ENCODE measurements at places on chromosomes 4 and X.
A peak's percentile ranks its signal among the peaks of the same experiment; 100 is the strongest.

DNA sequence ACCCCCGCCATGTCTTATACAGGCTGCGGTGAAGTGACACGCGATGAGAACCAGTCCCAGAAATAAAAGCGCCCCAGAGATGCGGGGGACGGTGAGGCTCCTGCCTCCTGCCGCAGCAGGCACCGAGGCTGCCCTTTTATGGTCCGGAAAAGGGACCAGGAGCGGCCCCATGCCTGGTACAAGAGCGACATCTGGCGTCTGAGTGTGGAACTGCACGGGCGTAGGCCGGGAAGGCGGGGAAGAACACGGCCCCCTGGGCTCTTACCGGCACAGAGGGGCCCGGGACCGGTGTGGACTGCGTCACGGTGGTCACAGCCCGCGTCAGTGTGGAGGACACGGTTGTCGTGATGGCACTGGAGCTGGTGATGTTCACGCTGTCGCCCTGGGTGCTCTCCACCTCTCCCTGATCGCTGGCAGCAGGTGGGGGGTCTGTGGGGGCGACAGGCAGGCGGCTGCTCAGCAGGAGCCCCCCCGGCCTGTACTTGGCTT lies 8.9 kb upstream of the RENBP start:
- peak; percentile 79 for DNase-seq

DNA sequence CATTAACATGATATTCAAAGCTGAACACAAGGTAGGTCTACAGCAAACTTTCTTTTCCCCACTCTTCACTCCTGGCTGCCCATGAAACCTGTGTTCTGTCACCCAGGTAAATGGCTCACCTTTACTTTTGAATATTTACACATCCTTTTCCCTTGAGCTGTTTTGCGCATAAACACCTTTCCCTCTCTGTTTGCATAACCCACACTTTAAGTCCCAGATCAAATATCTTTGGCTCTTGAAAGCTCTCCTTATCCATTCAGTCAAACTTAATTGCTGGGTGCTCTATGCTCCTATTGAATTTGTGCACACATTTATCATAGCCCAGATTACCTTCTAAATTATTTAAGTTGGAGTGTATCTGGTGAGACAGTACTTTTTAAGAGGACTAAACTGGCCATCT lies 51.7 kb upstream of the ATP8A1 start:
- no peak for DNase-seq

- DNase-seq, result no peak
Observed at GRCh38 chr4:32172086-32172485, 1451.9 kb downstream of the PCDH7 start.

DNA sequence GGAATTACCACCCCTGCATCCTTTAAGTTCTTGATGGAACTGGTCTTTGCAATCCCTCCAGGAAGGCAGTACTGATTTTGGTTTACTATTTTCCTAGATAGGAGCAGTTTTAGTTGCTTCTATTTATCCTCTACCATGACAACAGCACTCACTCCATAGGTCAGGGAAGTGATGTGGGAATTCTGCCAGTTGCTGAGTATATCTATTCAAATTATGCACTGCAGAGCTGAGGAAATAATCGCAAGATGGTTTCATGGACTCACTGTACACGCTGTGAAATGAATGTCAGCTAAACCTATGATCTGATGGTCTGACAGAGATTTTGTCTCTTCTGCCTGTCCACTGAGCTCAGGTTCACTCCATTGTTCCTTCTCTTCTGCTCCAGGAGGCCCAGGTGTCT lies 135.8 kb downstream of the FAAH2 start:
- no peak for DNase-seq

DNA sequence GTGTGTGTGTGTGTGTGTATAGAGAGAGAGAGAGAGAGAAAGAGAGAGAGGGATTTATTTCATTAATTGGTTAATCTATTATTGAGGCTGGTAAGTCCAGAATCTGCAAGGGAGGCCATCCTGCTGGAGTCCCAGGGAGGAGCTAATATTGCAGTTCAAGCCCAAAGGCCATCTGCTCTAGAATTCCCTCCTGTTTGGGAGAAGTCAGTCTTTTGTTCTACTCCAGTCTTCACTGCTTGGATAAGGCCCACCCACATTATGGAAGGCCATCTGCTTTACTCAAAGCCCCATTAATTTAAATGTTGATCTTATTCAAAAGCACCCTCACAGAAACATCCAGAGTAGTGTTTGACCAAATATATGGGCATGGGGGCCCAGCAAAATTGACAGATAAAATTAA lies 317.5 kb upstream of the RASGEF1B start:
- no peak for DNase-seq

Data from stimulated activated CD4-positive, alpha-beta T cell treated with anti-CD3 and anti-CD28 coated beads, Interleukin-2, amount 100 ng/mL, for 24 hours (primary cell).